ENCODE measurements at places on chromosomes 4 and X. TPM values are rescaled to one million over a fixed set of nuclear protein-coding genes. Genes with fewer than 3 reads are reported as not detected.

CT45A10 gene
- total RNA-seq, result not detected

DNA sequence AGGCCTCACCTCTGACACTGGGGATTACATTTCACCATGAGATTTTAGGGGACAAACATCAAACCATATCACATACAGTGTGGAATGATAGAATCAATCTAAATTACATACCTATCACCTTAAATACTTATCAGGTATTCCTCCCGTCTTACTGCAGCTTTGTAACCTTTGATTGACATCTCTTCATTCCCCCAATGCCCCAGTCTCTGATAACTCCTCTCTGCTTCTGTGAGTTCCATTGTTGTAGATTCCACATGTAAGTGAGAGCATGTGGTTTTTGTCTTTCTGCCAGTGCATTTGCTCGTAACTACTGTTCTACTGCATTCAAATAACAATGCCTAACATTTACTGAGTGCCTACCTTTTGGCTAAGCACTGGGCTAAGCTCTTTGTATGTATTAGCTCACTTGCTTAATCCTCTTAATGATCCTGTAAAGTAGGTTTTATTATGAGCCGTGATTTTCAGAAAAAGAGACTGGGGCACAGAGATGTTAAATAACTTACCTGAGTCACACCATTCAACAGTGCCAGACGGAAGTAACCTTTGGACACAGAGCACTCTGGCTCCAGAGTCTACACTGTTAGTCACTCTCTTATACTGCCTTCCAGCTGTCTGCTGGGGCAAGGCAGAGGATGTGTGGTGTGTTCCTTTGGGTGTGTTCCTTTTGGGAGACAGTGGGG lies 63.7 kb upstream of the ESX1 start:
- DNase-seq, result peak; percentile 86

- DNase-seq, result no peak
Measured at GRCh38 chr4:85748654-85749053, 273.7 kb downstream of the ARHGAP24 start.

DNA sequence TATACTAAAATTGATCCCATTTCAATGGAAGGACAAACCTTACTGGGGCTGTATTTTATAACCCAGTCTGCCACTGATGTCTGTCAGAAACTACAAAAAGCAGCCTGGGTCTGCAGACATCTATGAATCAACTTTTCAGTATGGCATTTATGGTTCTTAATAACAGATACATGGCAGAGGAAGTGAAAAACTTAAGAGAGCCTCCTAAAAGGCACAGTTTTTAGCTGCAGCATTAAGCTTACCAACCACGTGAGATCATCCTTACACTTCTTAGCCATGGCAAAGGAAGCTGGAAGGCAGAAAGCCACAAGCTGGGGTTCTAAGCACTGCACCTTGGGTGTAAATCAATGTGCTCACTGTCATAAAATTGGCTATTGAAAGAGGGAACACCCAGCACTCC lies 16.6 kb upstream of the UGT2B17 start:
- no peak for DNase-seq

- DNase-seq, result no peak
Measured at GRCh38 chr4:69493515-69493914, 2.2 kb downstream of the UGT2B4 start.

DNA sequence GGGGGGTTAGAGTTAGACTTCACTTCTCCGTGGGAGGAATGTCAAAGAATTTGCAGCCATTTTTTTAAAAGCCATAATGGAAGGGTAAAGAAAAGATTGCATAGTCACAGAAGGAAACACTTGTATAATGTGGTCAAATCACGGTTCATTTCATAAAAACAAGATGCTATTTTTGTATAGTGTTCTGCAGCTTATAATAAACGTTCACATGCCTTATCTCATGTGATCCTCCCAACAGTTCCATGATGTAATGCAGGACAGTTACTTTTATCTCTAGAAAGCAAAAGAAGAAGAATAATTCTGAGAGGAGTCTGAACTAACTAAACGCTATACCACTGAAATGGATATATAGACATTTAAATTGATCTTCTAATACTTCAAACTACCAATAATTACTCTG lies 71.3 kb upstream of the CAMK2D start:
- DNase-seq, result no peak
